ENCODE measurements at places on chromosomes 5 and 9. TPM values are rescaled to one million over a fixed set of nuclear protein-coding genes. Genes with fewer than 3 reads are reported as not detected.

PCDHB12 gene
- 0.33 TPM for total RNA-seq

CCDC171 gene
- 0.65 TPM for total RNA-seq

MEGF9 gene
- total RNA-seq: 5.1 TPM

TMC1 gene
- 0.22 TPM for total RNA-seq

ZNF169 gene
- 2.1 TPM for total RNA-seq

GMCL2 gene
- total RNA-seq: not detected
